ENCODE measurements at places on chromosomes 11 and 22. TPM values are rescaled to one million over a fixed set of nuclear protein-coding genes. Genes with fewer than 3 reads are reported as not detected.
A peak's percentile ranks its signal among the peaks of the same experiment; 100 is the strongest.

The PLAAT2 gene
- total RNA-seq, result 0.57 TPM

DNA sequence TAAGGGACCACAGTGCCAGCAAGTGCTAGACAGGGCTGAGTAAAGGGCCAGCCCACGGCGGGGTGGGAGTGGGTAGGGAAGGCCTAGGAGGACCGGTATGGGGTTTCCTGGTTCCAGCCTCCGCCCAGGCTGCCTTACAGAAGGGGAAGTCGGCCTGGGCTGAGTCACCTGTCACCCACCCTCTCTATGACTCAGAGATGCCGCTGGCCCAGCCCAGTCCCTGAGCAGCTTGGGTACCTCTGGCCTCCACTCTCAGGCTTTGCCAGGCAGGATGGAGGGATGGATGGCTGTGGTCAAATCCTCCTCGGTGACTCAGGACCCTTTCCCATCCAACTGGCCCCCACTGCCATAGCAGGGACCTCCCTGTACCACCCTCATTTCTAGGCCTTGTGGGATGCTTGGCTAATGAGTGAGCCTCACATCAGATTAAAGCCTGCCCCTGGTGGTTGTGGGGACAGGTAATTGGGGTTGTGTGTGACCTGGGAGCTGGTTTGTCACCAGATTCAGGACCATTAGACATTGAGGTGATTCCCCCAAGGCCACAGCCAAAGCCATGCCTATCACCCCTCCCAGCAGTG lies 13.9 kb downstream of the SLC35E4 start:
- DNase-seq, result peak; percentile 77

- DNase-seq, result no peak
These were observed 7.4 kb downstream of the ARHGEF17 start for GRCh38 chr11:73315293-73316020.

DNA sequence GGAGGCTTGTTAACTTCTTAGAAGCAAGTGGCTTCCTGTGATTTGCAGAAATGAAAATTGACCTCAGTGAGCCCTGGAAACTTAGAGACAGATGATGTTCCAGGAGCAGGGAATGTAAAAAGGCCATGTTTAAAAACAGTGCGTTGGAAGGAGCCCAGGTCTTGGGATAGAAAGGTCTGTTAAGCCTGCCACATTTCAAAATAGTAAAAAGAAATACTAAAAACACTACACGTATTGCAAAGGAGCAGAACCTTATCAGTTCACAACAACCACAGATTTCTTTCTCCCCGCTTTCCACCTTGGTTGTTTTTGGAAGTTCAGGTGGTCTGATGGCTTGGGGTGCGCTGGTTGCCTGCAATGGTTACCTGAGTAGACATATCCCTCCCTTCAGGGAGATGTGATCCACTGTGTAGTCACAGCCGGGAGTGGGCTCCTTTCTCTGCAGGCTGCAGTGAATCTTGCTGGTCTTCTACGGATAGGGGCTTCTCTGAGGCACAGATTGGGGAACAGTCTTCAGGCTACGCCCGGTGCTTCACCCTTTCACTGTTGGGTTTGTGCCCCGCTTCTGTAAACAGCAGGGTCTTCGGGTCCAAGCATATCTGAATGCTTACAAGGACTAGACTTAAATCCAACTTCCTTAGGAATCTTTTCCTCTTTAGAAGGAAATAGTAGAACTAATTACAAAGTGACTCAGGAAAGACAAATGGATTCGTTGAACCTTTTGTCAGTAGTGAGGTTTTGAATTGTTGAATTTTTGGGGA lies 1.9 kb downstream of the TEAD1 start:
- DNase-seq, result no peak

DNA sequence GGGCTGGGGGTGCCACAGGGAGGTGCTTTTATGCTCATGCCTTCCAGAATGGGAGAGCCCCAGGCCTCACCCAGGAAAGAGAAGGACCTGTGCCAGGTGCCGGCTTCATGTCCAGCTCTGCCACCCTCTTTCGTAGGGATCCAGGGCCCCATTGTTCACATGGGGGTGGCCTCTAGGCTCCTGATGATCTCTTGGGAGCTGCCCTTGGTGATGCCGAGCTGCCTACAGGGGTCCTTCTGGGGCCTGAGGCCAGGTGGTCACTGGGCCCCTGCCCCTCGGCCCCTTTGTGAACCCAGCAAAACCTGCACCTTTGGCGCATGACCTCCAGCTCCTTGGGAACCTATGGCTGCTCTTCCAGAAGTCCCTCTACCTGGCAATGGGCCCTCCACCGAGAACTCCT lies 41.4 kb upstream of the SMIM38 start:
- no peak for DNase-seq

- no peak for DNase-seq
These were observed 1133.3 kb downstream of the BRD1 start for GRCh38 chr22:48694296-48694883.

The C22orf15 gene
- 1.4 TPM for total RNA-seq

DNA sequence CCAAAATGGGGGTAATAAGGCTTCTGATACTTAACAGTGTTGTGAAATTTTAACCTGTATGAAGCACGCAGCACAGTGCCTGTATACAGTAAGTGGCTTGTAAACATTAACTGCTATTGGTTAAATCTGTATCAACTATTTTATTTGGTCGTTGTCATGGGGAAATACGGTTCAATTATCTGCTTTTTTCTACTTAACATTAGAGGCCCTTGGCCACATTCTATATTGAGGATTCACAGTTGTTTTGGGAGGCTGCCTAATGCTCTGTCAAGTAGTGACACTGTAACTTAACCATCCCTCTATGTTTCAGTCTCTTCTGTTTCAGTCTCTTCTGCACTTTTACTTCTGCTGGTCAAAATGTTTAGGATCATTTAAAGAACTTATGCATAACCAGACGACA lies 95.6 kb downstream of the LDLRAD3 start:
- DNase-seq, result no peak

DNA sequence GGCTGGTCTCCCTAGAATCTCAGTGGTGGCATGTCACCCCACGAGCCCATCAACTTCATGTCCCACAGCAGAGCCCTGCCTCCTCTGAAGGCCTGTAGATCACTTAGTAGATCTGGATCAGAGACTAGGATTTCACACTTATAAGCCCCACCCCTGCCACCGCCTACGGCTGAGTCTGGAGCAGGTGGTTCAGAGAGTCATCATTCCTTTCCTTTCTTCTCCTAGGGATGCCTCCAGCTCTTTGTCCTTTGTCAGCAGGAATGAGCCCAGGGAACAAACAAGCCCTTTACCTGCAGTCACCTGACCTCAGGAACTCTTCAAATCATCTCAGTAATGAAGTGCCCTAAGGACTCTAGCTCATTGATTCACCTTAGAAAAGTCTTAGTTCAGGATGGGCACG lies 37.8 kb downstream of the SCGB1A1 start:
- DNase-seq, result no peak

DNA sequence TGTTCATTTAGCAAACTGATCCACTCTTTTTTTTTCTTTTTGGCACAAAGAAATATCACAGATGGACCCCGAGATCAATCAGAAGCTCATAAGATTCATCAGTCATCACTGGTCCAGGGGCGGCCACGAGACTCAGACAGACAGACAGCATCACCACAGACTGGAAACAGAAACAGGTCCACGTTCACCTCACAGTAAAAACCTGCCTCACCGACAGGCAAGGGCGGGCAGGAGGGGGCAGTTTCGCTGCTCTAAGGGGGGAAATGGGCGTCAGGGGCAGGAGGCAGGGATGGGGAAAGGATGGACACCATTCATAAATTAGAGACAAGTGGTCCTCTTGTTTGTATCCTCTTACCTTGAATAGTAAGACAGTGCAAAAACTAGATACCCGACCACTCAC lies 16.5 kb downstream of the CHST1 start:
- DNase-seq, result no peak

GRCh38 chr11:70825893-70826540 lies 426.4 kb downstream of the SHANK2 start:
- no peak for DNase-seq

- no peak for DNase-seq
These were observed 14.8 kb upstream of the PRSS23 start for GRCh38 chr11:86785576-86785975.

DNA sequence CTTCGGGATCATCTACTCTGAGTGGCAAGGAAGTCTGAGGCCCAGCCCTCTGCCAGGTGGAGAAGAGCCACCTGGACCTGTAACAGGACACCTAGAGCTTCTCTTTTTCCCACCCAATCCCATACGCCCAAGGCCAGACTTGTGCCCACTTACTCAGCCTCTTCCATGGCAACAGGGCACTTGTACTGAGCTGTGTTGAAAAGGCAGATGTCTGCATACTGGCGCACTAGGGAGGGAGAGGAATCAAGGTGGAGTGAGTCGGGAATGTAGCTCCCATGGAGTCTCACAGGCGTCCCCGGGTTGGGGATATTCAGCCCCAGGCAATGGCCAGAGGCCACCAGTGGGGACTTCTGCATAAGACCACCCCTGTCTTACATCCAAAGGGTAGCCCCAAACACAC lies 36.1 kb downstream of the TPBGL start:
- peak; percentile 19 for DNase-seq

GRCh38 chr11:86119077-86119476 lies 50.2 kb upstream of the PICALM start:
- DNase-seq, result no peak

DNA sequence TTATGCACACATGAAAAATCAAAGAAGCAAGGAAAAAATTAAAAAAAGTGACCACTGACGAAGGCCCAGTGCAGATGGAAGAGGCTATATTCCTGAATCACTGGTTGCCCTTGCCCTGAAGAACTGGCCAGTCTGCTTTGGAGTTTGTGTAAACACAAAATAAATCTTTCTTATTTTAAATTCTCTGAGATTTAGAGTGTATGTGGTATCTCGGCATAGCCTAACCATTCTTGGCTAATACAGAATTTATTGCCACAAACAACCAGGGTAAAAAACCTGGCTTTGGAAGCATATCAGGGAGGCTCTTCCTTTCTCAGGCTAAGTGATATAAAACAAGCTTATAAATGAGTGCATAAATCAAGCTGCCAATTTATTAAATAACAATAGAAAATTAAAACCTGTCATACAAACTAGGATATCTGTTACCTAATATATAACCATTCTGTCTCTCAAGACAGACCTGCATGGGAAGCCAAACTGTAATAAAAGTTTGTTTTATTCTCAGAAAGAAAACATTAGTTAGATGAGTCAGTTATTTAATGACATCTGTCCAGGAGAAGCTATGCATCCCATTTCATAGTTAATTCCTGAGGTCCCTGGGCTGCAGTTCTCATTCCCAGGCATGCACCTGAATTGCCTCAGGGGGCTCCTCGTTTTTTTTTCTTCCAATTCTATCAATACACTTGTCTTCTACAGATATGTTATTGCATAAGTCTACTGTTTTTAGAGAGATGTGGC lies 6.1 kb upstream of the TMEM135 start:
- DNase-seq, result no peak

The MOGAT2 gene
- total RNA-seq, result not detected

The HEPN1 gene
- not detected for total RNA-seq

- DNase-seq, result no peak
These were observed 168.9 kb upstream of the TBCEL start for GRCh38 chr11:120854988-120855387.

The FAM180B gene
- not detected for total RNA-seq

DNA sequence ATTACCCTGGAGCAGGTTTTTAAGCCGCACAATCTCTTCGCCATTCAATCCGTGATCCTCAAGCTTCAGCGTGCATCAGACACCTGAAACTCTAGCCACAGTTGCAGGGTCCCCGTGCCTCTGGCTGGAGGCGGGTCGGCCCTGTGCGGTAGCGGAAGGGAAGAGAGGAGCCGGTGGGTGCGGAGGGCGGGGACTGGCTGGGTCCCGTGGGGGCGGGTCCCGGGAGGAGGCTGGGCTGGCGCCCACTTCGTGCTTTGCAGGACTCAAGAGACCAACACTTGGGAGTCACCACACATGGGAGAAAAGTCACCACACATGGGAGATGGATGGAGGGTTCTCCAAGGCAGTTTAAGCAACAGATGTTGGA lies 772 bp downstream of the C22orf15 start:
- peak; percentile 68 for DNase-seq

- no peak for DNase-seq
These were observed 76.4 kb downstream of the GGTLC2 start for GRCh38 chr22:22720724-22721261.

GRCh38 chr22:30277547-30278344 lies 11.1 kb upstream of the OSM start:
- DNase-seq, result no peak

The FOLH1 gene
- total RNA-seq, result not detected

DNA sequence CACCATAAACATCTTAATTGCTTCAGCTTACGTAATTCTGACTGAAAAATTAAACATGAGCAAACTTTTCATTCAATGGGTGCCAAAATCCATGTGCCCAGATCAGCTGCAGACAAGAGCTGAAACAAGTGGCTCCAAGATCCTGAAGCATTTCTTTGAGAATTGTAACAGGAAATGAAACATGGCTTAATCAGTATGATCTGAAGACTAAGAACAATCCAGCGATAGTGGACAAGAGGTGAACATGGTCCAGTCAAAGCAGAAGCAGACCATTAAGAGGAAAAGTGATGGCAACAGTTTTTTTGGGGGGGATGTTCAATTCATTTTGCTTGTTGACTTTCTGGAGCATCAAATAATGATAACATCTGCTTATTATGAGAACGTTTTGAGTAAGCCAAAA lies 1964.5 kb upstream of the RAG2 start:
- DNase-seq, result no peak

- DNase-seq, result no peak
These were observed 3.3 kb downstream of the FTH1 start for GRCh38 chr11:61964058-61964665.

DNA sequence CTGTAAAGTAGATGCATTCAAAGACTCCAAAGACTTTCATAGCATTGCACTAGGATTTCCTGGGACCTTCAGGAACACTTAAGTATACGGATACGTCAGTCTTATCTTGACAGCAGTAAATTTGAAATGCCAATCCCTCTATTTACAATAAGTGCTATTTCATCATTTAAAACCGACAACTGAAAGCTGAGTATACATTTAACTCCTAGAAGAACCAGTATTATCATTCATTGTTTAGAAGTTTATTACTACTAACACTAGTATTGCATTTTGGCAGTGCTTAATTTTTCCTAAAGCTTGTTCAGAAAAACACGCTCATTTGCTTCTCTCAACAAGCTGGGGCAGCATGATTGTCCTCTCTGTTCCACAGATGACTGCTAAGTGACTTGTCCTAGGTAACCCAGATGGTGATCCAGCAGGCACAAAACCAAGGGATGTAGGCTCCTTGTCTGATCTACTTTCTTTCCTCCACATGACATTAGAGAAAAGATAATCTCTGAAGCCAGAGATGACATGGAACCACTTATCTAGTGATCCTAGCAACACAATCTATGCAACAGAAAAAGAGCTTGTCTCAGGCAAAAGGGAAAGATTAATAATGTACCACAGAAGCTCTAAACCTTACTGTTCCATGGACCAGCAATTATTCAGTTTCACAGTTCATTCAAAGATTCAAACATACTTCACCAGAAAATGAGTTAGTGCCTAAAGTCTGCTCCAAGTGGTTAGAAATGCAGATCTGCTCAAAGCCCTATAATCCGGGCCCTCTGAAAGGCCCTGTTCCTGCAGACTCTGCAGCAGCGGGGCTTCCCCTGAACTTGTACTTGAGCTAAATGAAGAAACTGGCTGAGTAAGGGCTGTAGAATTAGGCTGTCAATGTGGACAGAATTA lies 5.2 kb downstream of the MAML2 start:
- DNase-seq, result peak; percentile 61

All from activated CD8-positive, alpha-beta T cell treated with anti-CD3 and anti-CD28 coated beads, Interleukin-2, amount 10 ng/mL, durations not matched to agents 7 days and 5 days (primary cell).